Skeletal muscle cell (primary cell): ENCODE measurements at places on chromosomes 5 and 9.
A peak's percentile ranks its signal among the peaks of the same experiment; 100 is the strongest.

- no peak for DNase-seq
These were observed 184.4 kb upstream of the MEF2C start for GRCh38 chr5:89067362-89067761.

DNA sequence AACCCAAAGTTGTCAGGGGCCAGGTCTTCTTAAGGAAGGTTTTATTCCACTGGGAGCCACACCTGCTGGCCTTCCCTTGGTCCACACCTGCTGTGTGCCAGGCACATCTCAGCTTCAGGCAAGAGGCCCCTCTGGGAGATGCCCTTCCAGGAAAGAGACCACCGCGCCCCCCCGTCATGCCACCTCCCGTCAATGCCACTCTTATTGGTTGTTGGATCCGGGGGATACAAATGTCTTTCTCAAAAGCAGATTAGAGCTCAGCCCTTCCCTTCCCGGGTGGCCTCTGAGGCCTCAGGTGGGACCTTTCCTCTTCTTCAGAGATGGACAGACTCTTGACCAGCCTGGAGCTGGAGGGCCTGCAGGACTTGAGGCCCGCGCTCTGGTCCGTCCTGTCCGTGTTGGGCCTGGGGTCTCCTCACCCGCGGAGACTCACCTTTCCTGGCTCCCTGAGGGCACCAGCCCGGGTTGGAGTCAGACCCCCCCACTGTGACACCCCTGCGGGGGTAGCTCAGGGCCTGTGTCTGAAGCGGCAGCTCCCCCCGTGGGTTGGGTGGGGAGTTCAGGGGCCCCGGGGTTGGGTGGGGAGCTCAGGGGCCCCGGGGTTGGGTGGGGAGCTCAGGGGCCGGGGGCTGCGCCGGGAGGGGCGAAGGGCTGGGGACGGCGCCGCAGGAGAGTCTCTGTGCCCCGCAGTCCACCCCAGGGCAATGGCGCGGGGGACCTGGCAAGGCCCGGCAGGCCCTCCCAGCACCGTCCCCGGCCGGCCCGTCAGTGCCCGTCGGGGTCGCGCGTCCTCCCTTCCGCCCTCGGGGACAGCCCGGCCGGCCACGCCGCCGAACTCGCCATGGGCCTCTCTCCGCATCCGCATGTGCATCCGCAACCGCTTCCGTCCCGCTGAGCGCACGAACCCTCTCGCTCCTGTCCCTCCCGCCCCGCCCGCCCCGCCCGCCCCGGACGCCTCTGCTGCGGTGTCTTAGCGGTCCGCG, 3.7 kb upstream of the SLC9A3 start:
- DNase-seq, result no peak

- DNase-seq, result no peak
These were observed 551.1 kb downstream of the PSAT1 start for GRCh38 chr9:78848061-78848460.

- no peak for DNase-seq
These were observed 15.7 kb upstream of the MSMP start for GRCh38 chr9:35769763-35770162.

DNA sequence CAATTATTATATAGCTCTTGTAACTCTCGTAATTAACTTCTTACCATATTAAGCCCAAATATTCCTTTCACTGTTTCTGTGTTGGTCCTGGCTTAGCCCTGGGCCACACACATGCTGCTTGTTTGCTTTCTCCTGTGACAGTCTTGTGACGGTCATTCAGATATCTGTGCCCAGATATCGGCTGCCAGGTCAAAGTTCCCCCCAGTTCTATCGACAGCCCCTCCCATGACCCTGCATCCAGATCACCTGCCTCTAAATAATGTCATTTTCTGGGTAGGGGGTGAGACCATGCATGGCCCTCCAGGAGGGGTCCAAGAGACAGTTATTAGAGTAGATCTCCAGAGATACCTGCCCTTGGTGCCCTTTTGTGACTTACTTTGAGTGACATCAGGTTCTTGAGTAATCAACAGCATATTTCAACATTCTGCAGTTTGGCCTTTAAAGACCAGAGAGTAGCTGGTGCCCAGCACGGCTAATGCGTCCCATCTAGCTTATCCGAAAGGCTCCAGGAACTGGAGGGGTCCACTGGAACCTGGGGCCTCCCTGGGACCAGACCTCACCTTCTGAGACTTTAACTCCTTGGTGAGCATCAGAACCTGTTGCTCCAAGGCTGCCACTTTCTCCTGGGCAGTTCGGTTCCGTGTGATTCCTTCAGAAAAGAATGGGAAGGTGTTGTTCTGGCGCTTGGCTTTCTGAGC, 26.9 kb downstream of the TBC1D2 start:
- DNase-seq, result no peak

DNA sequence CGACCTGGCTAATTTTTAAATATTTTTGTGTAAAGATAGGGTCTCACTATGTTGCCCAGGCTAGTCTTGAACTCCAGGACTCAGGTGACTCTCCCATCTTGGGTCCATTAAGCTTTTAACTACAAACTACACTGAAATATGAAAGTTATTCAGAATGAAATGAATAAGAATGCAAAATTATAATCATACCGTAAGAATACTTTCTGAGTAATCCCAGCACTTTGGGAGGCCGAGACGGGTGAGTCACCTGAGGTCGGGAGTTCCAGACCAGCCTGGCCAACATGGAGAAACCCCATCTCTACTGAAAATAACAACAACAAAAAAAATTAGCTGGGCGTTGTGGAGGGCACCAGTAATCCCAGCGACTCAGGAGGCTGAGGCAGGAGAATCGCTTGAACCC, 1.1 kb upstream of the ORM1 start:
- DNase-seq, result no peak

GRCh38 chr9:83754383-83754977, 46.7 kb upstream of the UBQLN1 start:
- no peak for DNase-seq

DNA sequence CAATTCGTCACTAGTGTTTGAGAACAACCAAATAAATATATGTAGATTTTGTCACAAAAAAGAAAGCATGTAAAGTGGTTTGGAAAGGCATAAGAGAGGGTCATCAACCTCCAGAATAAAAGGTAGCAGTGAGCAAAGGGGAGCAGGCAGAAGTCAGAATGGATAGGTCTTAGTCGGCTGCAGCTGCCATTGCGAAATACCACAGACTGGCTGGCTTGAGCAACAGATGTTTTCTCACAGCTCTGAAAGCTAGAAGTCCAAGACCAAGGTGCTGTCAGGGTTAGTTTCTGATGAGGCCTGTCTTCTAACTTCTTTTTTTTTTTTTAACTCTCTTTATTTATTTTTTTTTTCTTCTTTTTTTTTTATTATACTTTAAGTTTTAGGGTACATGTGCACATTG, 208.1 kb upstream of the PIK3R1 start:
- peak; percentile 90 for DNase-seq

- DNase-seq, result no peak
These were observed 557.9 kb downstream of the CTNND2 start for GRCh38 chr5:11346336-11346735.

GRCh38 chr5:96649251-96649662, 12.9 kb upstream of the CAST start:
- no peak for DNase-seq

GRCh38 chr9:107548298-107549142, 59.0 kb upstream of the KLF4 start:
- peak; percentile 91 for DNase-seq

- DNase-seq, result peak; percentile 34
These were observed 63.7 kb upstream of the FANCC start for GRCh38 chr9:95381221-95381620.

DNA sequence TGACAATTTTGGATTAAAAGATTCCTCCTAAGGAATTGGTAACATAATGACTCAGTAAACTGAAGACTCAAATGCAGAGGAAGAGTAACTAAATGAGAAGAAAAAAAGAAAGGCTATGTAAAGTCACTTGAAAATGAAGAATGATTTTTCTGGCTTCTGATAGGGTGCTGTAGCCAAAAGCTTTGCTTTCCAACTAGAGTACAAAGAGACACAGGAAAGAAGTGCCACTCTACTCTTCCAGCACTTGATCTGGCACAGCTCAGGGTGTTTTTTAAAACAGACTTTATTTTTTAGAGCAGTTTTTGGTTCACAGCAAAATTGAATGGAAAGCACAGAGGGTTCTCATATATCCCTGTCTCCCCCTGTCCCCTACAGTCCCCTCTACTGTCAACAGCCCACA, 122.5 kb downstream of the LMNB1 start:
- DNase-seq, result no peak

GRCh38 chr5:106086352-106086751, 1584.4 kb downstream of the EFNA5 start:
- DNase-seq, result no peak

GRCh38 chr5:72518001-72518683, 10.9 kb upstream of the ZNF366 start:
- DNase-seq, result no peak

DNA sequence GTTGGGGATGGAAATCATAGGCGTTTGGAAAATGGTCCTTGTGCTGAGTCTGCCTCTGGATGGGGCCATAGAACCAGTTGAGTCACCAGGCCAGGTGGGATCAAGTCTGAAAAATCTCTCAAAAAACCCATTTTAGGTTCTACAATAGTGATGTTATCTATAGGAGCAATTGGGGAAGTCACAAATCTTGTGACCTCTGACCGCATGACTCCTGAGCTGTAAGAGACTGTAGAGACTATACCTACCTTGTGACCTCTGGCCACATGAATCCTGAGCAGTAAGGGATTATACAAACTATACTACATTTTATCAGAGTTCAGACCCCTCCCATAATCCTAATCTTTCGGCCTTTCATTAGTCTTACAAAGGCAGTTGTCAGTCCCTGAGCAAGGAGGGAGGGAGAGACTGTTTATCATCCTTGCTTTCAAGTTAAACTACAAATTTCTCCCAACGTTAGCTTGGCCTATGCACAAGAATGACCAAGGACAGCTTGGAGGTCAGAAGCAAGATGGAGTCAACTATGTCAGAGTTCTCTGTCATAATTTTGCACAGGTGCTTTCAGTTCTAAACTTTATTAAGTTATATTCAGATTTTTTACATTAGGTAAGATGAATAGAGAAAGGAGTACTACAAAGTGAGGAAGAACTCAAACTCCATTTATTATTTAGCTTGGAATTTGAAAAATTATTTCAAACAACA, 11.5 kb upstream of the JMY start:
- DNase-seq, result no peak

GRCh38 chr9:93037476-93037971, 21.0 kb upstream of the SUSD3 start:
- no peak for DNase-seq

DNA sequence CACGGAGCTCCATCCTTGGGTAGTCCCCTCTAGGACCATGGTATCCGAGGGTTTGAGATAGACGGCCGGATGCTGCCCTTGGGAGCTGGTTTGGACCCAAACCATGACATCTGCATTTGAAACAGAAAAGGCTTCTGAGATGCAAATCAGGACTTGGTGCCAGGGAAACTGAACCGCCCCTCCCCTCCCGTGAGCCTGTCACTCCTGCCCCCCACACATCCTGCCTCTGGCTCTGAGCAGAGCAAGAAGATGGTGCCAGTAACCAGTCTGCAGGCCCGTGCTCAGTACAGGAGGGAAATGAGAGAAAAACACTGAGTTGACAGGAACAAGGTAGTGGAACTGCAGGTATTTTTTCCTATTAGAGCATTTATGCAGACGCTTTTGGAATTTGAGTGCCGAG, 18.6 kb downstream of the ARPC5L start:
- DNase-seq, result no peak

GRCh38 chr9:93517331-93517730, 59.1 kb upstream of the PHF2 start:
- DNase-seq, result no peak

DNA sequence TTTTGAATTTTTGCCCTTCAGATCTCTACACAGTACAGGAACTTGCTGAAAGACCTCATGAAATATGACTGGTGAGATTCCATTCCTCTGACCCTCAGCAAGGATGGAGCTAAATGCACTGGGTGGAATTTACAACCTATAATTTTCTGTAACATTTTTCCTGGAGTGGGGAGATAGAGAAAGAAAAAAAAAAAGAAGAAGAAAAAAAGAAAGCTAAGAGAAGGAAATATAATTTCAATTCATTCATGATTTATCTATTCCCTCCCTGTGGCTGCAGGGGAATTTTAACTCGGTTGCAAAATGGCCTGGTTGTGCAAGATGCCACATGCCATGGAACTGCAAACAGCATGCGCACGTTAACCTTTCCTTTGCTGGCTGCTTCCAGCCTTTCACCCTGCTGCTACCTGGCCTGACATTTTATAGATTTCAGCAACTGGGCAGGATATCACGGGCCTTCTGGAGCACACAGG, 155.4 kb downstream of the FSTL4 start:
- DNase-seq, result no peak

DNA sequence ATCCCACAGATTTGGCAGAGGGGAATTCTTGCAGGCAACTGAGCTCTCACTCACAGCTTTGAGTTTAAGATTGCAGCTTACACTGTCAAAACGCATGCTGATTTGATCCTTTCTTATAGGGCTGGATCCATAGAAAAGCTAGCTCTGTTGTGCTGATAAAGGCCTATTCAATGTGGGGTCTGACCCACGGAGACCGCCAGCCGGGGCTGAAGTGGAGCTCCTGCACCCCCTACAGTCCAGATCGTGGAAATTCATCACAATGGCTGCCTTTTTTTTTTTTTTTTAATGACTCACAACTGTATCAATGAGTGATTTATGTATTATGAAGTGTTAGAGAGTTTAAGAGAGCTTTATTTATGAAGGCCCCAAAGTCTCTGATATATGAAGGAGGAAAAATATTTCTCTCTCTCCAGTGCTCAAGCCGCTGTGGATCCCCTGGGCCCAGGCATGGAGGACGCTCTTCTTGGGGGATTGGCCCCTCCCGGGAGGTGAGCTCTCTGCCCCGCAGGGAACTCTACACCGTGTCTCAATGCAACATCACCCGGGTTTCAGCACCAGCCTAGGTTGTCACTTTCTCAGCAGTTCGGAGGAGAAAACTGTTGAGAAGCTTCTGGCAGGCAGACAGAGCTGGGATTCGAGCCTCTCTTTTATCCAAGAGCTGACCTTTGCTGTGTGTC, 700.2 kb downstream of the IRX1 start:
- no peak for DNase-seq

DNA sequence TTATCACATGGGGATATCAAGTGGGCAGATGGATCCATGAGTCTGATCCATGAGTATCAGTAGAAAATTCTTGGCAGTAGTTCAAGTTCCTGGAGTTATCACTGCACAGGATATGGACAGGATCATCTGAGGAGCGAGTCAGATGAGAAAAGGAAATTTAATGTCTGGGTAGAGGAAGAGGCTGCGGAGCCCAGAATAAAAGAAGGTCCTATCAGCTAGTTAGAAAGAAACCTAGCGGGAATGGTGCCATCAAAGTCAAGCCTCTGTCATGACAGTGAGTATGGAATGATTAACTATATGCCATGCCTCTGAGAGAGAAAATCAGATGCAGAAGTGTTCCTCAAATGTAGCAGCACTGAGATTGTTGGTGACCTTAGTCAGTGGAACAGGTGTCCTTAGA, 248.1 kb downstream of the PIK3R1 start:
- DNase-seq, result no peak
